ENCODE measurements at places on chromosomes 1 and 21.

DNA sequence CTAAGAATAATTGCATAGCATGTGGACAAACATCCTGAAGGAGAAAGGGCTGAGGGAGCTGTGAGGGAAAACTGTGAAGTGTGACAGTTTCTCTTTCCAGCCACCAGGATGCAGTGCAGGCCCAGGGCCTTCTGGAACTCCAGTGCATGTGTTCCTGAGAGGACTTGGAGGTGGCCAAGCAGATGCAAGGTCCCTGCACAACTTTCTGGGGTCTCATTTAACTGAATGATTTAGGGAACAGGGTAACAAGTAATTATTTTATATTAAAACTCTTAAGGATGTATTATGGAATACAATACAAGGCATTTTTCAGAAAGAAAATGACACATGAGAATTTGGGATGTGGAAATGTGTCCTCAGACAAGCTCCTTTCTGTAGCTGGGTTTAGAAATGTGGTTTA, 61.2 kb upstream of the MCOLN3 start:
- no peak for DNase-seq

GRCh38 chr1:8370046-8370881, 52.4 kb downstream of the SLC45A1 start:
- no peak for DNase-seq

GRCh38 chr1:44409757-44410156, 4.7 kb downstream of the RNF220 start:
- DNase-seq: no peak

GRCh38 chr1:158147869-158148268, 32.8 kb upstream of the CD1D start:
- no peak for DNase-seq

- no peak for DNase-seq
Measured at GRCh38 chr1:28156821-28157220, 19.7 kb downstream of the PTAFR start.

GRCh38 chr1:225651872-225652728, 823 bp downstream of the ENAH start:
- no peak for DNase-seq

- no peak for DNase-seq
Measured at GRCh38 chr1:76144247-76144646, 69.7 kb downstream of the ST6GALNAC3 start.

GRCh38 chr1:6490181-6491080, 1.0 kb downstream of the PLEKHG5 start:
- DNase-seq: no peak

GRCh38 chr21:36125512-36126207, 9.2 kb upstream of the CBR3 start:
- DNase-seq: no peak

DNA sequence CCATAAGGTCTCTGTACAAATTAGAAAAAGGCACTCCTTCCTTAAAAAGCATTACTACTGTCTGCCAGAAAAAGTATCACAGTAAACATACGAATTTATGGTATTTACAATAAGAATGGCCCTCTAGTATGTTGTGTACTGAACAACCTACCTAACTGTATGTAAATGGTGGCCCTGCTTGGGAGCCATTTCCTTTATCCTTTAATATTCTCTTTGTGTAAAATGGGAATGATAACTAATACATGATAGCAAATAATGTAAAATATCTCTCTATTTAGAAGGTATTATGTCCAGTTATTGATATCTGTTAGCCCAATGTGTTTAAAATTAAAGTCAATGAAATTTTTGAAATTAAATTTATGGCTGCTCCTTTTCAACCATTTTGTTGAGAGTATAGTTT, 5.2 kb downstream of the DR1 start:
- no peak for DNase-seq

- no peak for DNase-seq
Measured at GRCh38 chr1:95126366-95126765, 9.2 kb downstream of the TLCD4 start.

DNA sequence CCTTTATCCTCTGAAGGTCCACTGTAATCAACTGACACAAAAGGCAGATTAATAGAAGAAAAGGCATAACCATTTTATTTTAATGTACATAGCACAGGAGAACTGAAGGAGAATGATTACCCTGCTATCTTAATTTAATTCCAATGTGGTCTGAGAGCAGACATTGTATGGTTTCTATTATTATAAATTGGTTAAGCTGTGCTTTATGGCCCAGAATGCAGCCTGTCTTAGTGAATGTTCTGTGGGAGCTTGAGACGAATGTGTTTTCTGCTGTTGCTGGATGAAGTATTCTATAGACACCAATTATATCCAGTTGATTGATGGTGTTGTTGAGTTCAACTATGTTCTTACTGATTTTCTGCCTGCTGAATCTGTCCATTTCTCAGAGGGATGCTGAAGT, 25.0 kb upstream of the SLC2A1 start:
- no peak for DNase-seq

Measured in activated CD8-positive, alpha-beta memory T cell treated with anti-CD3 and anti-CD28 coated beads for 4 hours (primary cell).